ENCODE measurements at places on chromosomes 5 and 9. TPM values are rescaled to one million over a fixed set of nuclear protein-coding genes. Genes with fewer than 3 reads are reported as not detected.
A peak's percentile ranks its signal among the peaks of the same experiment; 100 is the strongest.

ARSI gene
- total RNA-seq = 0.68 TPM

DNA sequence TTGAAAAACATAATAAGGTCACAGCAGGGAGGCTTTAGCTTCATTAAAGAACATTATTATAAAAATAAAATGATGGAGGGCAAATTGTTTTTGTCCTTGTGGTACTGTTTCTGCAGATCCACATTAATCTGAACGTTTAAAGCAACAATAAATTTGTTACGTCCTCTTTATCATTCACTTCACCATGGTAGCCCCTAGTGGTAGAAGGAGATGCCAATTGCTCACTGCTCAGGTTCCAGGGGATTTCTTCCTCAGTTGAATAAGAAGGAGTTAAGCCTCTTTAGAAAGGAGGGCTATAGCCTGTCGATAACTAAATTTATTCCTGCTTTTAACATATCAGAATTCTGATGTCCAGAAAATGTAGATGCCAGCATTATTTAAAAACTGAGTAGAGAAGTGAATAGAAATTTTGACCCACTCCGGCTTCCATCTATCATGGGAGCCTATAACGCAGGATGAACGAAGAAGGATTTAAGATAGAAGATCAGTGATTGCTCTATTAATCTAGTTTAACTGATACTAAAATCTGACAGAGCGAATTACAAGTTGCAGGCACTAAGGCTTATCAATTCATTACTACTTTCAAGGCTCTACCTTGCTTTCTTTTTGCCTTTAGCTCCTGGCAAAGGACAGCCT is 692.3 kb downstream of the PTPRD start:
- DNase-seq = no peak

LCN15 gene
- 0.41 TPM for total RNA-seq

IZUMO3 gene
- total RNA-seq = not detected

TXNDC8 gene
- total RNA-seq = not detected

GRCh38 chr5:8884029-8884428 is 661.8 kb downstream of the SEMA5A start:
- DNase-seq = no peak

NPDC1 gene
- 75.4 TPM for total RNA-seq

- DNase-seq = no peak
Measured at GRCh38 chr5:126368239-126368812, 54.9 kb upstream of the GRAMD2B start.

- DNase-seq = no peak
Measured at GRCh38 chr5:39218482-39219402, 621 bp downstream of the FYB1 start.

TSLP gene
- 2.8 TPM for total RNA-seq

TMEM215 gene
- total RNA-seq = not detected

SLC6A3 gene
- 0.06 TPM for total RNA-seq

DNA sequence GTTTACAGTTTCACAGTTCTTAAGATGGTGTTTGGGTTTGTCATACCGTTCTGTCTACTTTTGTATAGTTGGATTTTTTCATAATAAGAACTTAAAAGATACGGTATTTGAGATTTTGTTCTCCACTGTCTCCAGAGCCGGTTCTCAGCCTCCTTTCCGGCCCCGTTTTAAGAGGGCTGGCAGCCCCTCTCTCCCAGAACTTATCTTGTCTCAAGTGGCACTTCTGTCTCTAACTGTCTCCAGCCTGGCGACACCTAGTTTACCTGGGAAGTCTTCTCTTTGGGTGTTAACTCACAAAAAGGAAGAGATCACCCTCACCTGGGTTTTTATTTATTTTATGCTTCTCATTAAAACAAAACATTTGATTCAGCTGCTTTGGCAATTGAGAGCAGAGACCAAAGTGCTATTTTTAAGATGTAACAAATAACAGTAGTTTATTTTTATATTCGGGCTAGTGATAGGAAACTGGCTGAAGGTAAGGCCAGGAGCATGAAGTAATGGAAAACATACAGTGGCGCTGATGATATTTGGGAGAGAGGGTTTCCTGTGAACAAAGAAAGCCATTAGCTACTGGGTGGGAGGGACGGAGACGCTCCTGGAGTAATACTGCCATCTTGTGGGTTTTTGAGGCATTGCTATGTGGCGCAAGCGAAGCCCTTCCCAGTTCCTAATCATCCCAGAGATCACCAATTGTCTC is 48.3 kb downstream of the ACER2 start:
- peak; percentile 55 for DNase-seq

DNA sequence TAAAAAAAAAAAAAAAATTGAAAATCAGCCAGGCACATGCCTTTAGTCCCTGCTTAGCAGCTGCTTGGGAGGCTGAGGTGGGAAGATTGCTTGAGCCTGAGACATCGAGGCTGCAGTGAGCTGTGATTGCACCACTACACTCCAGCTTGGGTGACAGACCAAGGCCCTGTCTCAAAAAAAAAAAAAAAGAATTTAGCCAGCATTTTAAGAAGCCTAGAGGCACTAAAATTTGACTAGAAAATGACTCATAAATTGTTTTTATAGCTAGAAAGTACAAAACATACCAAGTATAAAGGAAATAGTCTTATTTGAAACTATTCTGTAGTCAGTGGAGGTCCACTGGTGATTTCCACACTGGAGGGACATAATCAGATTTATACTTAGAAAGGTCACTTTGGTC is 17.5 kb downstream of the LRRC70 start:
- DNase-seq = no peak

DNA sequence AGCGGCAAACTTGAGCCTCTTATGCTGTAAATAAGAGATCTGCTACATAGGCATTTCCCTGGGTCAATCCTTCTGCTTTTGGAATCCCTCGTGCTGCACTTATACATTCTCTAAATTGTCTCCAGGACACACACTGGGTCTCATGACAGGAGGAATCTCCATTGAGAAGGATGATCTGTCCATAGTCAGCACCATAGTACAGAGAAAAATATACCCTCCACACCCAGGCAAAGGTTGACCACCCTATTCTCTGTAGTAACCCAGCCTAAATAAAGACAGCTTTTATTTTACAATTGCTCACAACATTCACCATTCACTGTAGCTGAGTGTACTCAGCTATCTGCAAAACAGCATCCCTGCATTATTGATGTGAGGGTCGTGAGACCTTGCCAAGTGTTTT is 111.2 kb downstream of the SV2C start:
- DNase-seq = no peak

FABP6 gene
- not detected for total RNA-seq

RNF208 gene
- 18.1 TPM for total RNA-seq

PFN3 gene
- total RNA-seq = not detected

GRCh38 chr5:90602681-90603080 is 44.1 kb downstream of the ADGRV1 start:
- DNase-seq = no peak

TSSK1B gene
- total RNA-seq = not detected

- DNase-seq = peak; percentile 55
Measured at GRCh38 chr5:169803077-169803981, 166.3 kb downstream of the DOCK2 start.

SH2D3C gene
- total RNA-seq = 21.5 TPM

DNA sequence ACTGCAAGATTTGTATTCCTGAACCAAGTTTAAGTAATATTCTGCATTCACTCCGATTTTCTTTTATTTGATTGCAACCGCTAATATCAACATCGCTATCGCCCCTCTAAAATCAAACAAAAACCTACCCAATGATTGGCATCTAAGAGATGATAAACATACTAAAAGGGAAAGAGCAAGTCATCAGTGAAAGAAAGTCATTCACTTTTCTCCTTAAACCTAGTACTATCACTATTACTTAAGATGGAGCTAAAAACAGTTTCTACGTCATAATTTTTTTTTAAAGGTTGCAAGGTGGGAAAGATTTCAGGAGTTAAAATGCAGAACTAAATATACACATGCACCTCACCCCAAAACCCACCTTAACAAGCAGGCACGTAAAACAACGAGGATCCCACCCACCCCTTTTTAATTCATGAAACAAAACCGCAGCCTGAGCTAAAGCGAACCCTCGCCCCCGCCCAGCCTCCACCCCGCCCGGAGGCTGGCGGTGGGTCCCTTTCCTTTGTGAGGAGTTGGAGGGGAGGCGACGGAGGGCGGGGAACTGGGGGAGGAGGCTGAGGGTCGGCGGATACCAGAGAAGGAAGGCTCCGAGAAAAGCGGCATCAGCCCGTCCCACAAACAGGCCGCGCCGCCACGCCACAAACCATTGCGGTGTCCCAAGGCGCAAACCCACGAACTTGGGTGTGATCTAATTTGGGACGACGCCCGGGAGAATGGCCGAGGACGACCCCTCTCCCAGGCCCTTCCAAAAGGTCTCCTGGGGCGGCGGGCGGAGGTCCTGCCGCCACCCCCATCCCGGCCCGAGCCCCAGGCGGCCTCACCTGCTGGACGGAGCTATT is 861 bp downstream of the UBQLN1 start:
- peak; percentile 45 for DNase-seq

DNA sequence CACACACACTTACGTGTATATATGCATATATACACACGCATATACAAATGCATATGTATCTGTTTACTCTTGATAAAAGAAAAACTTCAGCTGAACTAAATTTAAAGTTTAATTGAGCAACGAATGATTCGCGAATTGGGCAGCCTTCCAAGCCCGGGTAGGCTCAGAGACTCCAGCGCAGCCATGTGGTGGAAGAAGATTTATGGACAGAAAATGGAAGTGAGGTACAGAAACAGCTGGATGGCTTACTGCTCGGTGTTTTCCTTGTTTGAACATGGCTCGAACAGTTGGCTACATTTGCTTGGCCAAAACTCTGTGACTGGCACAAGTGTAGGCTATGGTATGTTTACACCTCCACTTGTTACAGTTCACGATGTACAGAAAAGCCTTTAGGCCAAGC is 239.3 kb upstream of the PRDM9 start:
- DNase-seq = no peak

DNA sequence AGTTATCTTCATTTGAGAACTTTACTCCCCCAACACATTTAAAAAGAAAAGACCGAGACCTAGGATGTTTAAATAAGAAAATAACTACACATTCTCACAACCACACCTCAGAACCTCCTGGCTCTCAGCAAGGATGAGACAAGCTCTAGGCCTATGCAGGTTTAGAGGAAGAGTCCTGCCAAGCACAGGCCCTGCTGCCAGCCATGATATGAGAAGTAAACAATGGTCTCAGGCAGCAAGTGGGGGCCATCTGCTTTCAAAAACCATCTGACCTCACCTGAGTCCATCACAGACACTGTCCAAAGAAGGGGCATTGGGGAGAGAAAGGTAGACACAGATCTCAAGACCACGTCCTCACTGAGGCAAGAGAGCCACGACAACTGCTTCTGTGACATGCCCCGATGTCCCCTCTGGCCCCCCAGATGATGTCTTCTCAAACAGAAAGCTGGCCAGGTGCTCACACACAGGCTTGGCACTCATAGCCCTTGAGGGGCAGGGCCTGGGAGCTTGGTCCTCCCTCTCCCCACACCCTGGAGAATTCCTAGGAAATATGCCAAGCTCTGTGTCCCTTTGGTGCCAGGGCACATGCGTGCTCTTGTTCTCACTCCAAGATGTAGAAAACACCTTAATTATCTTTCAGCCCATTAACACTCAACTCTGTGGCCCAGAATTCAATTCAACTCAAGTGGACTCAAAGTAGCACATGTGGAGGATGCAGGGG is 150.4 kb downstream of the FSTL4 start:
- no peak for DNase-seq

DNA sequence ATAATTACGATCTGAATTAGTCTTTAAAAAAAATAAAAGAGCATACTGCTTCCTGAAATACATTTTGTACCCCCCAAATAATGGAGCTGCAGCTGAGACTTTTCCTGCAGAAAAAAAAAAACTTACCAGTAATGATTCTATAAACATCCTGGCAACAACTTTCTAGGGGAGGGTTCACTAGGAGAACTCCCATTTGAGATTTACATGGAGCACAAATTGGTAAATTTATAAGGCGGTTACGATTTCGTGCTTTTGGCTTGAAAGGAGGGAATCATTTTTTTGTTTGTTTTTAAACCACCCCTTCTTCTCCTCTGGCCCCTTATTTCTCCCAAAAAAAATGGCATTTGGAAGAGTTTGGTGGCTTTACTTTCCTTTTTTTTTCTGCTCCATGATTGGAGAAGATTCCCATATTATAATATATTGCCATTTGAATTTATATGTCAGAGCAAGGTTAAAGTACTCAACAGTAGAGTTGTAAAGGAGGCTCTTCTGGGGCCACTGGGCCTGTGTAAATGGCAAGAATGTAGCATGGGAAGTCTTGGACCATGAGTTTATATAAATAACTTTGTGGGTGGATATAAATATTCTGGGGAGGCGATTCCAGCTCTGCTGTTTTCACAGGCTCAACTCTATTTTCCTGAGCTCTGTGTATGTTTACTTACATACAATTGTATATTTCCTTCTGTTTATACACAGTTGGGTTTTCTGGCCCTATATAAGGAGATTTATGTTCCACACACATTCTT is 159.9 kb downstream of the CSNK1G3 start:
- no peak for DNase-seq

DNA sequence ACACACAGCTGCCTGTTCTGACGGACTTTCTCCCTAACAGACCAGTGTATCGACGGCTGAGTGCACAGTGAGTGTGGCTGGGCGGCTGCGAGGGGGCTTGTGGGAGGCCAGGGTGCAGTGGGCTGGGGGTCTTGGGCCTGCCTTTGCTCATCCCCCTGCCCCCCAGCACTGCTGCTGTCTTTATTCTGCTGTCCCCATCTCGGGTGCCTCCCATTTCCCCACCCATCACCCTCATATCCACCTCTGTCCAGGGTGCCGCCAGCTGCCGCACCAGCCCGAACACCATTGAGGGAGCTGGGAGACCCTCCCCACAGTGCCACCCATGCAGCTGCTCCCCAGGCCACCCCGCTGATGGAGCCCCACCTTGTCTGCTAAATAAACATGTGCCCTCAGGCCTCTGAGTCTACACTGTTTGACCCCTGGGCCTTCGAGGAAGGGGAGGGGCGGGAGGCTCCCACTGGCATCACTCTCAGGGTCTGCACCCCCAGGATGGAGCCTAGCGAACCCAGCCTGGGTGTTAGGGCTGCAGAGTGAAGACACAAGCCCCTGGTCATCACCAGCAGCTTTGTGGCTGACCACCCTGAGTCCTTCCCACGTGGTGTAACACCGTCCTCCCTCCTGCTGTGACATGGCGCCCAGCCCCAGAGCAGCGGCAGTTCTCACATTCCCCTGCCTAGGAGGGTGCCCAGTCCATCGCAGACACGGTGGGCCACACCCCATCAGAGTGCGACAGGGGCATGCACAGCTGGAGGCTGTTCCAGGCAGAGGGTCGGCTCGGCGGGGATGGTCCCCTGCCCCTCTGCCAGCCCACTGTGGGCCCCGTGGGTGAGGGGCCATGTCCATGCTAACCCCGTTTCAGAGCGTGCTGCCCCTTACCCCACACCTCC is 4.0 kb downstream of the LCN2 start:
- DNase-seq = peak; percentile 17

DNA sequence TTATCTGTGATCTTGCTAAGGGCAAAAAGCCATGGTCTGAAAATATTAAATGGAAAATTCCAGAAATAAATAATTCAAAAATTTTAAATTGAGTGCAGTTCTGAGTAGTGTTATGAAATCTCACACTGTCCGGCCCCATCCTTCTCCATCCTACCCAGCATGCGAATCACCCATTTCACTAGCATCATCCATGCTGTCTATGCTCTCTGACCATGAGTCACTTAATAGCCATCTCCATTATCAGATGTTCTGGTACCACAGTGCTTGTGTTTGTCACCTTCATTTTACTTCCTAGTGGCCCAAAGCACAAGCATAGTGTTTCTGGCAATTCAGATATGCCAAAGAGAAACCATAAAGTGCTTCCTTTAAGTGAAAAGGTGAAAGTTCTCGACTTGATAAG is 63.3 kb upstream of the SMC5 start:
- DNase-seq = no peak

- no peak for DNase-seq
Measured at GRCh38 chr5:32030686-32031085, 143.4 kb downstream of the GOLPH3 start.
